ENCODE measurements at places on chromosomes 5 and 9. TPM values are rescaled to one million over a fixed set of nuclear protein-coding genes. Genes with fewer than 3 reads are reported as not detected.
A peak's percentile ranks its signal among the peaks of the same experiment; 100 is the strongest.

GRCh38 chr5:139660105-139660922 is 12.2 kb downstream of the CXXC5 start:
- H3K4me3 ChIP-seq, result no peak overlapping the region
- H3K27me3 ChIP-seq, result no peaks in the 10 kb centered on the region
- H3K36me3 ChIP-seq, result no peaks in the 10 kb centered on the region
- no peak for DNase-seq
- H3K27ac ChIP-seq, result no peak overlapping the region
- peaks cover 14% of the 10 kb centered on the region for H3K4me1 ChIP-seq

DNA sequence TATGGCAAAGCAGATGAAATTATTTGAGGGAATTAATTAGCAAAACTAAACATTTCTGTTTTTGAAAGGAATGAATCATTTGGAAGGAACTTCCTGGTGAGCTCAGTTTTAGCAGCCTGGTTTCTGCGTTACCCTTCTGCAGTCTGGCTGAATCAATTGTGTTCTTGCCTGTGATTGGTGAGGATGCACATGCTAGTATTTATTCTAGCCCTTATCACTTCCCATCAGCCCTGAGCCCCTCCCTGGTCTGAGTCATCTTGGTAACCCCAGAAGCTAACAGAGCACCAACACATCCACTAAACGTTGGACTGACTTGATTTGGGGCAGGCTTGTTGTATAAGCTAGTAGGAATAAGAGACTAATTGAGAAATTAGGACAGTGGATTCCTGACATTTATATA is 6.6 kb downstream of the TJP2 start:
- H3K4me3 ChIP-seq, result no peak overlapping the region
- H3K27me3 ChIP-seq, result no peaks in the 10 kb centered on the region
- H3K27ac ChIP-seq, result no peak overlapping the region
- H3K4me1 ChIP-seq, result no peaks in the 10 kb centered on the region
- DNase-seq, result no peak

GRCh38 chr9:82558346-82558745 is 504.6 kb downstream of the RASEF start:
- no peak for DNase-seq
- H3K4me3 ChIP-seq, result no peak overlapping the region
- H3K27ac ChIP-seq, result no peak overlapping the region
- no peaks in the 10 kb centered on the region for H3K36me3 ChIP-seq

GRCh38 chr5:59555596-59555995 is 337.9 kb downstream of the PDE4D start:
- no peak overlapping the region for H3K4me3 ChIP-seq
- DNase-seq, result no peak
- no peak overlapping the region for H3K27ac ChIP-seq
- H3K27me3 ChIP-seq, result no peaks in the 10 kb centered on the region
- no peaks in the 10 kb centered on the region for H3K4me1 ChIP-seq
- no peaks in the 10 kb centered on the region for H3K36me3 ChIP-seq

GRCh38 chr5:127925916-127926315 is 157.7 kb upstream of the SLC12A2 start:
- DNase-seq, result no peak
- 0 out of 2 replicates have a peak, but pooled peaks cover 2% of the 10 kb centered on the region for H3K4me1 ChIP-seq

GRCh38 chr5:175035882-175036533 is 311.6 kb downstream of the MSX2 start:
- H3K27me3 ChIP-seq, result no peaks in the 10 kb centered on the region
- no peaks in the 10 kb centered on the region for H3K36me3 ChIP-seq
- no peak overlapping the region for H3K4me3 ChIP-seq
- no peak overlapping the region for H3K27ac ChIP-seq

DNA sequence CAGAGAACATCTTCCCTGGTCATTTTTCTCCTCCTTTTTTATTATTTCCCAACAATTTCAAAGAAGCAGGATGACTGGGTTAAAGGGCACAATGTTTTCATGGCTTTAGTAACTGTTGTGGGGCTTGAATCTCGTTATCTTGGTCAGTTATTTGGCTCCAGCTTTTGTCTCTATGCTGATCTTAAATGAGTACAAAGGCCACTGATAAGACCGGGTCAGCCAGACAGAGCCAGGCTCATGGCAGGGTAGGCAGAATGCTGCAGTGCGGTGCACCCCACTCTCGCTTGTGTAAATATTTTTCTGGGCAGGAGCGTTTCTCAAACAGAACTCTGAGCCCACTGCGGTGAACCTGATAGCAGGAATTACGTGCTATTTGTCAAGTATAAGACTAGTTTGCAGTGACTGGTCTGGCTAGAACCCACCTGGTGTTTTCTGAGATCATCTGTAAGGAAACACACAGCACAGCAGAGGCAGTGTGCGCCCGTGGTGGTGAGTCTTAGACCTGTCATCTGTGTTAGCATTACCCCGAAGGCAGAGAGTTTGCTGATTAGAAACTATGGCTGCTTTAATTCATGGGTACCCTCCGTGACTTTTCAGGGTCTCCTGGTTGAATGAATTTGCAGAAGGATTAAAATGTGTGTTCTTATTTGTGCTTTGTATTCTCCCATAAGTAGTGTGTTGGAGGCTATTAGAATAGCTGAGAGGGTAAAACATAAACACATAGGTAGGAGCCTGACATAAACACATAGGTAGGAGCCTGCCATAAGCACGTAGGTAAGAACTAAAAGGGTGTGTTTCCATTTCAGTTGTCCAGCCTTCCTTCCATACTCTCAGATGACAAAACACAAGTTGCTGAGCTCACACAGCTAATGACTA is 158.6 kb upstream of the DMRT1 start:
- peaks cover 7% of the 10 kb centered on the region for H3K36me3 ChIP-seq
- DNase-seq, result no peak
- H3K27me3 ChIP-seq, result no peaks in the 10 kb centered on the region
- no peaks in the 10 kb centered on the region for H3K4me1 ChIP-seq
- no peak overlapping the region for H3K4me3 ChIP-seq

DNA sequence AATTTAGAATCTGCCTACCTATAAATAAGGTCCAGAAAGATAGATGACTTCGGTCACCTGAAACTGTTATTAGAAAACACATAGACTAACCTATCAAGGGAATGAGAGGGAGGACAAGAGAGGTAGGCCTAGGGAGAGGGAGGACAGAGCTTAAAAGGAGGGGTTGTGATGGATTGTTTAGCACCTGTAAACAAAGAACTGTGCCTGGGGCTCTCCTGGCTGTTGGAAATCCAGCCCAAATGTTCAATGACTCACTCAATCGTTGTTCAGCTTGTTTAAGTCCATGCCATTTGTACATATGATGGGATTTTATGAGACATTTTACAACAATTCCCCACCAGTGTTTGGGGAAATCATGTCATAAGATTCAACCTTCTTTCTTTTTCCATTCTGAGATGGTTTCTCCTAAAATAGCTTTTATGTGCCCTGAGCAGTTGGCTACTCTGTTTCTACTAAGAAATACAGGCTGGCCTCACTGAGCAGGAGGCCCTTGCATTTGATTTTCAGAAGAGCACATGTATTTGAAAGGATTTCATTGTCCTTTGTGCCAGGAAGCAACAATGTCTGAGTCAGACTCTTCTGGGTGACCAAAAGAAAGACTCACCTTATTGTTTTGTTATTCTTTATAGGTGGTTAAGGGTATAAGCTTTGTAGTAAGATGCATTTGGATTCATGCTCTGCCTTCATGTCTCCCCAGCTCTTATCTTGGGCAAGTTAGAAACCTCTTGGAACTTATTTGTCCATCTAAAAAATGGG is 48.2 kb upstream of the GPR151 start:
- H3K36me3 ChIP-seq, result no peaks in the 10 kb centered on the region
- no peak overlapping the region for H3K27ac ChIP-seq
- no peaks in the 10 kb centered on the region for H3K4me1 ChIP-seq
- H3K27me3 ChIP-seq, result no peaks in the 10 kb centered on the region

DNA sequence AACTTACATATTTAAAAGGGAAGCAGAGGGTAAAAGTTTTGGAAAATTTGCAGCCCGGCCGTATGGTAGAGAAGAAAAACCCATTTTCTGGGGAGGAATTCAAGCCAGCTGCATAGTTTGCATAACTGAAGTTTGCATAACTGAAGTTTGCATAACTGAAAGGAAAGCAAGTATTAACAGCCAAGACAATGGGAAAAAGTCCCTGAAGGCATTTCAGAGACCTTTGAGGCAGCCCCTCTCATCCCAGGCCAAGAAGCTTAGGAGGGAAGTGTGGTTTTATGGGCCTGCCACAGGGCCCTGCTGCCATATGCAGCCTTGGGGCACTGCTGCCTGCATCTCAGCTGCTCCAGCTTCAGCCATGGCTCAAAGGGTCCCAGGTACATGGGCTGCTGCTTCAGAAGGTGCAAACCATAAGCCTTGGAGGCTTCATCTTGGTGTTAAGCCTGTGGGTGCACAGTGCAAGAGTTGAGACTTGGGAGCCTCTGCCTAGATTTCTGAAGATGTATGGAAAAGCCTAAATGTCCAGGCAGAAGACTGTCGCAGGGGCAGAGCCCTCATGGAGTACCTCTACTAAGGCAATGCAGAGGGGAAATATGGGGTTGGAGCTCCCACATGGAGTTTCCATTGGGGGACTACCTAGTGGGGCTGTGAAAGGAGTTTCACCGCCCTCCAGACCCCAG is 36.9 kb upstream of the CXCL14 start:
- H3K4me1 ChIP-seq, result peaks cover 7% of the 10 kb centered on the region
- no peaks in the 10 kb centered on the region for H3K36me3 ChIP-seq
- no peak for DNase-seq
- H3K4me3 ChIP-seq, result 0 out of 2 replicates have a peak overlapping the region, but pooled peaks have one; percentile 6
- no peak overlapping the region for H3K27ac ChIP-seq
- H3K27me3 ChIP-seq, result no peaks in the 10 kb centered on the region

DNA sequence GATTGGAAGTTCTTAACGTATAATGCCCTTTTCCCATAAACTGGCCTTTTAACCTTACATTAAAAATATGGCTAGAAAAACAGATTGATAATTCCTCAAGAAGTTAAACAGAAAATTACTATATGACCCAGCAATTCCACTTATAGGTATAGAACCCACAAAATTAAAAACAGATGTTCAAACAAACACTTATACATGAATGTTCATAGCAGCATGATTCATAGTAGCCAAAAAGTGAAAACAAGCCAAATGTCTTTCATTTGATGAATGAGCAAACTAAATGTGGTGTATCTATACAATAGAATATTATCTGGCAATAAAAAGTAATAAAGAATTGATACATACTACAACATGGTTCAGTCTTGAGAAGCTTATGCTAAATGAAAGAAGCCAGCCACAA is 35.5 kb downstream of the POU5F2 start:
- H3K27ac ChIP-seq, result no peak overlapping the region
- H3K36me3 ChIP-seq, result no peaks in the 10 kb centered on the region
- H3K4me1 ChIP-seq, result no peaks in the 10 kb centered on the region
- H3K4me3 ChIP-seq, result no peak overlapping the region

The QRFP gene
- total RNA-seq, result not detected

The PROB1 gene
- 0.78 TPM for total RNA-seq

DNA sequence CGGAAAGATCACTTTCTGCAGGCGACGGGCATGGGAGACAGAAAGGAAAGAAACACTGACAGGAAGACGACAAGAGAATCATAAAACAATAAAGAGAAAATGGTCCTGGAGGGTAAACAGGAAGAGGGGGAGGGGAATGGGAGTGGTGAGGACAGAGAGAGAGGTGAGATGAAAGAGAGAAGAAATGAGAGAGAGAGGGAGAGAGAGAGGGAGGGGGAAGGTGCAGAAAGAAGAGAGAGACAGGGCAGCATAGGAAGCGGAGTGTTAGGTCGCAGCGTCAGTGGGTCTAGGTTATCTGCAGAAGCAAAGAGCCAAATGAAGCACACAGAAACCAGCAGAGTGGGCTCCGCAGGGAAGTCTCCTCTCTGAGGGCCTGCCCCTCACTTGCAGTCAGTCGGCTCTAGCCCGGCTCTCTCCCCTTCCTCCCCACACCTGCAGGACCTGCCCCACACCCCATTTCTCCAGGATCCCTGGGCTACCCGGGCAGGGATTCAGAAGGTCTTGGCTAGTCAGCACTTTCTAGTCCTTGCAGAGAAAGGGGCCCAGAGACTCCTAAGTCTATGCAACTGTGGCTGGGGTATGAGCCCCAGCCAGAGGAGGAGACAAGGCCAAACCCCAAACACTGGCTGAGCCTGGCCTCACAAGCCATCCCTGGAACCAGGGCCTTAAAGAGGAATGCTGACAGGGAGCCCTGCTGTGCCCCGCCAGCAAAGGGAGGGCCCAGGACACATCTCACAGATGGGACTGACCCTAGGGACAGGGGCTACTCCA is 29.7 kb upstream of the MEIKIN start:
- no peaks in the 10 kb centered on the region for H3K27me3 ChIP-seq
- no peak for DNase-seq
- H3K4me1 ChIP-seq, result no peaks in the 10 kb centered on the region
- H3K4me3 ChIP-seq, result no peak overlapping the region
- H3K36me3 ChIP-seq, result no peaks in the 10 kb centered on the region

DNA sequence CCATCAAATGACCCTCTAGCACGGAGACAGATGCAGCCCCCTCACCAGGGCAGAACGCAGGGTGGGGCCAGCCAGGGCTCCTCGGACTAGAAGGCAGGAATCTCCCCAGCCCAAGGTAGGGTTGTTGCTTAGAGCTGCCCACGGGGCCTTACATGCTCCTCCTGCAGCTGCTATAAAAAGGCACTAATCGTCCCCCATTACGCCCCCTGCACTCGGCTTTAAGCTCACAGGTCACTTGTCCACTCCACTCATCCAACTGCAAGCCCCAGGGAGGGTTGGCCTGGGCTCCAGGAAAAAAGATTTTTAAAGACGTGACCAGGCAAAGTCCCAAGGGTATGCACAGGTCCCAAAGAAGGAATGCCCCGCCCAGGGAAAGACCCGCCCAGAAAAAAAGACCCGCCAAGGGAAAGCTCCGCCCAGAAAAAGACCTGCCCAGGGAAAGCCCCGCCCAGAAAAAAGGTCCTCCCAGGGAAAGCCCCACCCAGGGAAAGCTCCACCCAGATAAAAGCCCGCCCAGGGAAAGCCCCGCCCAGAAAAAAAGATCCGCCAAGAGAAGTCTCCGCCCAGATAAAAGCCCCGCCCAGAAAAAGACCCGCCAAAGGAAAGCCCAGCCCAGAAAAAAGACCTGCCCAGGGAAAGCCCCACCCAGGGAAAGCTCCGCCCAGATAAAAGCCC is 11.1 kb downstream of the GRIN1 start:
- DNase-seq, result peak; percentile 72
- H3K4me3 ChIP-seq, result no peak overlapping the region
- H3K36me3 ChIP-seq, result no peaks in the 10 kb centered on the region
- no peak overlapping the region for H3K27ac ChIP-seq
- peaks cover 7% of the 10 kb centered on the region for H3K4me1 ChIP-seq

The PCDHGC3 gene
- total RNA-seq, result 61.3 TPM

DNA sequence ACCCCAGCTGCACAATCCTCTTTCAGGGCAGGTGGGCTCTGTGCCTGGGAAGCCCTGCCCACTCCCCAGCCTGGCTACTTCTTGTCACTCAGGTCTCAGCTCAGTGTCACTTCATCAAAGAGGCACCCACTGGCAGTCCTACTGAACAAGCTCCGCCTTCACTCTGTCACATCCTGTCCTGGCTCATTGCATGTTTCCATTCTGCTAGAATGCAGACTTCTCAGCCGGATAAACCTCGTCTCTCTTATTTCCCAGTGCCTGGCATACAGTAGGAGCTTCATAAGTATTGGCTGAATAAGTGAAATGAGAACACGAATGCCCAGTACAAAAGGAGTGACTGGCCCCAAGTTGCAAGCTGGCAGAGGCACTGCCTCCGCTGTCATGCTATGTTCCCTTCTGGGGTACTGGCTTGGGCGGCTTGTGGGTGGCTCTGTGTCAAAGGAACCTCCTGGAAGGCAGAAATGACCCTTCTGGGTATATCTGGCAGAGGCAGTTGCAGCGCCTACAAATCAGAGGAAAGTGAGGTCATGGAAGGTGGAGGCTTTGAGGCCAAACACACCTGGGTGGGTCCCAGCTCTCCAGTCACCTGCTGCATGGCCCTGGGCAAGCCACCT is 98.3 kb upstream of the PHYKPL start:
- no peak for DNase-seq
- no peaks in the 10 kb centered on the region for H3K36me3 ChIP-seq
- peaks cover 3% of the 10 kb centered on the region for H3K4me1 ChIP-seq
- no peak overlapping the region for H3K27ac ChIP-seq

- DNase-seq, result no peak
- peaks cover 6% of the 10 kb centered on the region for H3K4me1 ChIP-seq
- no peaks in the 10 kb centered on the region for H3K27me3 ChIP-seq
- H3K36me3 ChIP-seq, result no peaks in the 10 kb centered on the region
Observed at GRCh38 chr5:150651382-150651781, 9.7 kb upstream of the MYOZ3 start.
